ENCODE measurements at places on chromosomes 11 and 22. TPM values are rescaled to one million over a fixed set of nuclear protein-coding genes. Genes with fewer than 3 reads are reported as not detected.

Gene ATXN10
- polyA plus RNA-seq = 62.5 TPM

Gene MIOX
- 0.32 TPM for polyA plus RNA-seq

GRCh38 chr11:34284811-34285481 lies 72.9 kb downstream of the ABTB2 start:
- DNase-seq = no peak

DNA sequence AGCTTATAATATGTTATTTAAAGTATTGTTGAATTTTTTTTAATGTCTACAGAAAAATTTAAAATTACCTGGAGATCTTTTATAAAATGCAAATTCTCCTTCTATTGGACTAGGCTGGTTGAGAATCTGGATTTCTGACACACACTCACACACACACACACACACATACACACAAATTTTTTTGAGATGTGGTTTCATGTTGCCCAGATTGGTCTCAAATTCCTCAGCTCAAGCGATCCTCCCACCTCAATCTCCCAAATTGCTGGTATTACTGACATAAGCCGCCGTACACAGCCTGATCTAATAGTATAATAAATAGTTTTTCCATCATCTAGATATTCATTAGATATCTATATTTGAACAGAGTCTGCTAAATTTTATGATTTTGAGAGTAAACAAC lies 4.5 kb upstream of the RFPL1 start:
- no peak for DNase-seq

DNA sequence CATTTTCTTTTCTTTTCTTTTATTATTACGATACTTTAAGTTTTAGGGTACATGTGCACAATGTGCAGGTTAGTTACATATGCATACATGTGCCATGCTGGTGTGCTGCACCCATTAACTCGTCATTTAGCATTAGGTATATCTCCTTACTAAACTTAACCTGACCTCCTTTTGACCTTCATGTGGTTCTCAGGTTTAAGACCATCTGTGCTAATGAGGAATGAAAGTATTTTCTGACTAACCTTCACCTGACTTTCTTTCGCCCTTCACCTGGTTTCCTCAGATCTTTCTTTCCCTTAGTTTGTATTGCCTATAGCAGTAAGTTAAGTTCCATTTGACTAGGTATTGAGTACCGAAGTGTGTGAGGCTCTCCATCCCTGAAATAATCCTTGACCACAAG lies 6.5 kb downstream of the EXPH5 start:
- DNase-seq = no peak
